Stimulated activated CD4-positive, alpha-beta T cell treated with anti-CD3 and anti-CD28 coated beads, Interleukin-4, amount 100 ng/mL, for 4 hours (primary cell): ENCODE measurements at places on chromosomes 5 and 9.

- DNase-seq = no peak
Observed at GRCh38 chr5:39052141-39052540, 22.1 kb downstream of the RICTOR start.

DNA sequence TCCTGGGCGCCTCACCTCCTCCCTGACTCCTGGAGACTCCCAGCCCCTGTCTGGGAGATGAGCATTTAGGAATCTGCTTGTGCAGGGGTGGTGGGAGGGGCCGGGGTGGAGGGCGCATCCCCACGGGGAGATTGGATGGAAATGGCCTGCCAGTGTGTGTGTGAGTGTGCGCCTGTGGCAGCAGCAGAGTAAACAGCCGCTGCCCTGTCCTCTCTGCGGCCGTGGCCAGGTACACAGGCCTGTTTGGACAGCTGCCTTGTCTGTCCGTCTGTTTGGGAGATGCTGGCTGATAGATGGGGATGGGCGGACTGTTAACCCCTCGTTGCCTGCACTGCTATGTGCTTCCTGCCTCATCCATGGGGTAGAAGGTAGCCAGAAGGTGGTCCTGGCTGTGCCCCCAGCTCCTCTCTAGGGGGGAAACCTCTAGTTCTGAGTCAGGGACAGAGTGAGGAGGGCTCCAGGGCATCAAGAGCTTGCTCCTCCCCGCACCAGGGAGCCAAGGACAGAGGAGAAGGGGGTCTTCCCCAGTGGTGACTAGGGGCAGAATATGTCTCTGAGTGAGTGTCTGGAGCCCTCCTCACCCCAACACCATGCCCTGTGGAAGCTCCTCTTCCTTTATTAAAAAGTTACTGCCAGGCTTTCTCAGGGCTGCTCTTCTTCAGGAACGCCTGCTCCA is 60.1 kb downstream of the LMX1B start:
- no peak for DNase-seq

DNA sequence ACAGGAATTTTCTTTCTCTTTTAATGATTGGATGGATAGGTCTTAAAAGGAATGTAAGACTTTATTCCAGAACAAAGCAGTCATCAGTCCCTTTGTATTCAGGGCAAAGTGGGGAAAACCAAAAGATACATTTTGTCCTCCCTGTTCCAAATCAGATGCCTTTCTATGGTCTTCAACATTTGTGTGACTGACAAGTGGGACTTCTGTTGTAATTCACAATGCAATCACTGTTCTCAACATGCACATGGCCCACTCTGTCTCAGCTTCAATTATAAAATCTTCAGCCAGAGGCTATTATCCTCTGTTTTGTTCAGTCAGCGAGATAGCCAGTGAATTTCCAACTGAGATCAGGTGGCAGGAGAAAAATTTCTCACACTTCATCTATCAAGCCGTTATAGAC is 95.5 kb upstream of the ERBIN start:
- no peak for DNase-seq

DNA sequence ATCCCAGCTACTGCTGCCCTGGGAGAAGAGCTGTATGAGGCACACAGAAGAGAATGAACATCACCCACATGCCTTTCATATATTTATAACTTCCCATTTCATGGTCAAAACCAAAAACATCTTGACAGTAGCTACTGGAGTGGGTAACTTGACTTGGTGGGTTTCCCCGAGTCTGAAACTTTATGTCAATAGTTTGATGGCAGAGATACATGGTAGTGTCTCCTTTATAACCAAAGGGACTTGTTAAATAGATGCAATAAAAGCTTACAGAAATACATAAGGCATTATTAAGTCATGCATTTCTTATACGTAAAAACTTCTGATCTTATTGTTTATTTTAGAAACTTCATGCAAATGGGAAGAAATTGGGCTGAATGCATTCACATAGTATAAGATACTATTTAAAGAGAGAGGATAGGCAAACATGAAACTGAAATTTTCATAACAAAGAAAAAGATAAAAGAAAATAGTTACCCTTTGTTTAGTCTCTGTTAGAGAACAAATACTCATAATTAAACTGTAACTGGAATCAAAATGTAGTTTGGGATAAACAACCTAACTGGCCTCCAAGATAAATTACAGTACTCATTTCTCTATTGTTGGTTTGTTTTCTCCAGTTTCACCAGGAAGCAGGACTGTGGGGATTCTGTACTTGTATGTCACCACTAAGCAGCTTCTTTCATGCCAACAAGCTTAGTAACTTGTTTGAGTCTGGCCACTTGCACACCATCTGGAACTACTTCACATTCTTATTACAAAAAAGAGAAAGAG is 459.3 kb upstream of the MEF2C start:
- no peak for DNase-seq

- no peak for DNase-seq
Observed at GRCh38 chr9:117462861-117463260, 48.0 kb upstream of the ASTN2 start.

DNA sequence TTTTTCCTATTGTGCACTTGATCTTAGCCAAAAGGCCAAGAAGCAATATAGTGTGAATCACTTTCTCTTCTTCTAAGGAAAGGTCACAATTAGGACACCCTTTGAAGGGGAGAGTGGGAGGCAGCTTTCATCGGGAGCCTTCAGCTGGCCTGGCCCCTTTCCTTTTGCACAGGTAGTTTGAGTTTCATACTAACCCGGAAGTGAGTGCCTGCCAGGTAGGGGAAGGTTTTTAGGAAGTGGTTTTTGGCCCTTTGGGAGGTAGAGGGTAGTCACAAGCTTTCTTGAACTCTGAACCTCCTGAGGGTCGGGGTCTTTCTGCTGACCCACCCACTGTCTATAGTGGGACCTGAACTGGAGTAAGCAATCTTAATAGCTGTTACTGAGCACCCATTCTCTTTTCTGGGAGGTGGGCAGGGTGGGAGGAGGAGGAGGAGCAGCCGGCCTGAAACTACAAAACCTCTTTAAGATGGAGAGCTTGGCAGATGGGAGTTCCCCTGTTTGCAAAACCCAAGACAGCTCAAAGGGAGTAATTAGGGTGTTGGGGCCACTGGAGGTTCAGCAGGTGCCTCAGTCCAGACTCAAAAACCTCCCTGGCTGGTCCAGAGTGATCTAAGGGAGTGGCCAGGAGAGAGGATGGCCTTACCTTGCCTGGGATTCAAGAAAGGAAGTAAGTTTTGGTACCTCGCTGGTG is 6.0 kb downstream of the LARP1 start:
- peak; percentile 9 for DNase-seq

GRCh38 chr9:20095430-20096092 is 306.7 kb upstream of the SLC24A2 start:
- DNase-seq = no peak

DNA sequence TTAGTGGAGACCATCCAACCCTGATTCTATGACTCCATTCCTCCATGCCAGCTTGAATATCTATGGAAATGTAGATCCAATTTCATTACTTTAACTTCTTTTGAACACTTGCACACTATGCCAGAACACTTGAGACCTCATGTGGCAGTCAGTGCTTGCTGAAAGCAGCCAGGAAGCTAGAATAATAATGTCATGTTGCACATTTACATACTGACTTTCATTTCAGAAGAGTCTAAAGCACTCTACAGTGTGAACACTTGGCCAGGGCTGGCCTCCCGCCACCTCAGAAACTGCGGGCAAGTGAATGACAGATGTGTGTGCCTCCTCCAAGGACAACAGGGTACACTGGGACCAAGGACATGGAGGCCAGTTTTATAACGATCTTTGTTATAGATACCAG is 97.3 kb downstream of the SLF1 start:
- no peak for DNase-seq

- DNase-seq = no peak
Observed at GRCh38 chr9:119370816-119371215, 1.6 kb upstream of the BRINP1 start.
